ENCODE measurements at places on chromosomes 3 and 15.
A peak's percentile ranks its signal among the peaks of the same experiment; 100 is the strongest.

- no peak for DNase-seq
Measured at GRCh38 chr15:31098491-31098917, 3.0 kb downstream of the TRPM1 start.

DNA sequence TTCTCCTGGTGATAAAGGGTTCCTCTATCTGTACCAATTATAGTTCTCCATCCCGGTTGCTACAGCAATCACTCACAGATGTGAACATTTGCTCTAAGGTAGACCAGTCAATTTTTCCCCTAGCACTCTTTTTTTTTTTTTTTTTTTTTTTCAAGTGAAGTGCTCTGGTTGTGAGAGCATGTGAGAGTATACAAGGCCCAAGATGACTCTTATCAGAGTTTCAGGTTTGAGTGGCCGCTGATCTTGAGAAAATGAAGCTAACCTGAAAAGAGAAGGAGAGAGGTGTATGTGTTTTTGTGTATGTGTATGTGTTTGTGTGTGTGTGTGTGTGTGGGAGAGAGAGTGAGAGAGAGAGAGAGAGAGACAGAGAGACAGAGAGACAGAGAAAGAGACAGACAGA is 44.4 kb upstream of the OTOL1 start:
- DNase-seq = no peak

DNA sequence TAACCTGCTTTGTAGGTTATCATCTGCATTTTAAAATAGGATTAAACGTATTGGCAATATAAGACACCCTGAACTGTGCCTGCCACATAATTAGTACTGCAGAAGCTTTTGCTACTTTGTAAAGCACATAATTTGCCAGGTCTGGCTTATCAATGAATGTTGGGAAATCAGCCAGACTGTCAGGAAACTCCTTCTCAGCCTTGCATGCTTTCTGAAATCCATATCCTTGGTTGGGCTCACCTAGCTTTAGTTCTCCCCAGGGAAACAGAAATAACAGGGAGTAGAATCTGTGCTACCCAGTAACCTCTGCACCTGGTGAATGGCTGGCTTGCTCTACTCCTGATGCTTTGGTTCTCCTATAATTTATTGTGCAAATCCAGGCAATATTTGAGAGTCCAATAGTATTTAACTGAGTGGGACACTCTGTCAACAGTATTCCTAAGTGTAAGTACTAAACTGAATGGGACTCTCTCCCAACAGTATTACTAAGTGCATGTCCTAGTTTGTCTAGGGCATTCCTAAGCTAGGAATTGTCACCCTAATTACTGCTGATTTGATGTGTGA is 354.5 kb downstream of the WDR72 start:
- no peak for DNase-seq

GRCh38 chr3:192861972-192862371 is 55.7 kb downstream of the MB21D2 start:
- no peak for DNase-seq

GRCh38 chr3:69823743-69824142 is 84.5 kb downstream of the MITF start:
- no peak for DNase-seq

- DNase-seq = no peak
Measured at GRCh38 chr3:188796122-188796631, 375.6 kb upstream of the TPRG1 start.

- DNase-seq = no peak
Measured at GRCh38 chr15:83435202-83435601, 11.9 kb upstream of the SH3GL3 start.

- peak; percentile 50 for DNase-seq
Measured at GRCh38 chr3:13015286-13016082, 57.7 kb downstream of the IQSEC1 start.

- DNase-seq = no peak
Measured at GRCh38 chr15:44034933-44035624, 160.0 kb downstream of the FRMD5 start.

DNA sequence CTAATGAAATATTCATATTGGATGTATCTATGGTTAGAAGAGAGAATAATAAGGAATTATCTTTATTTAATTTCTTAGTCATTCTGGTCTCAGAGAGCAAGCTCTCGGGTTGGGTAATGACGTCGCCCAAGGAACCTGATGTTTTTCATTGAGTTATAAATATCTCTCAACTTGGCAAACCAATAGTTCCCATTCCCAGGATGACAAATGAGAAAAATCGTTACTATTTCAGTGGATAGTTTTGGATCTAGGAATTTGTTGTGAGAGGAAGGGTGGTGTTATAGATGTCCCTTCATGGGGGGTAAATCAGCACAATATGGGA is 162.9 kb upstream of the NR2E3 start:
- DNase-seq = no peak

DNA sequence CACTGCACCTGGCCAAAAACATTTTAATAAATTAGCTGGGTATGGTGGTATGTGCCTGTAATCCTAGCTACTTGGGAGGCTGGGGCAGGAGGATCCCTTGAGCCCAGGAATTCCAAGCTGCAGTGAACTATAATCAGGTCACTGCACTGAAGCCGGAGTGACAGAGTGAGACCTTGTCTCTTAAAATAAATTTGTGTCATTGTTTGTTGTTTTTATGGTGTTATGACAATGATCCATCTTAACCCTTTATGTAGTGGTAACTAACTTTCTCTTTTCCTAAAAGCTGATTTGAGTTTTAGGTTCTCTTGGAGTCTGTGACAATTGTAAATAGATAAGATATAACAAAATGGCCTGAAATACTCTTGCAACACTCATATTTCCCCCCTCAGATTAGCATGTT is 20.7 kb downstream of the FLNB start:
- DNase-seq = no peak

DNA sequence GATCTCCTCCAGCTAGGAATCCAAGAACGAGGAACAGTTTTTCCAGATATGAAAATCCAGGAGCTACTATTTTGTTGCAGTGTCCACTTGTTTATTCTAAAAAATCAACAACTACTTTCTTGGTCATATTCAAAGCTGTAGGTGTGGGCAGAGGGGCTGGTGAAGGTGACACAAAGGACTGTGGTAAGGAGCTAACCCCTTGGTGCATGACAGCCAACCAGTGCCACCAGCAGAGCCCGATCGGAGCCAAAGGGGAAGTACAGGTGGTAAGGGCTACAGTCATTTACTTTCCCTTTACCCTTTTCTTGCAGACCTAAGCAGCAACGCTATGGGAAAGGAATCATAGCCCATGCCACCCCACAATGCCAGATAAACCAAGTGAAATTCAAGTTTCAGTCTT is 30.7 kb downstream of the PLA1A start:
- no peak for DNase-seq

DNA sequence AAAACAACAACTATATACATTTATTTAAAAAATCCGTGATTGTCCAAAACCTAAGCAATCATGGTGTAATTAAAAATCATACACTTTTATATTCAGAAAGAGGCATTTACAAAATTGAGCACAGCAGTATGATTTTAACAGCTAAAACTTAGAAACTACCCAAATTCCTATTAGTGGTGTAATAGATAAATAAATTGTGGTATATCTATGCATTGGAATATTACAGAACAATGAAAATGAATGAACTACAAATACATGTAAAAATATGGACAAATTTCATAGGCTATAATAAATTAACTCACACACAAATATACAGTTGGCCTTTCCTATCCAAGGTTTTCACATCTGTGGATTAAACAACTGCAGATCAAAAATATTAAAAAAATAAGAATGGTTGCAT is 700.5 kb upstream of the ARPP21 start:
- DNase-seq = no peak

GRCh38 chr3:166052440-166052839 is 215.2 kb upstream of the BCHE start:
- no peak for DNase-seq

DNA sequence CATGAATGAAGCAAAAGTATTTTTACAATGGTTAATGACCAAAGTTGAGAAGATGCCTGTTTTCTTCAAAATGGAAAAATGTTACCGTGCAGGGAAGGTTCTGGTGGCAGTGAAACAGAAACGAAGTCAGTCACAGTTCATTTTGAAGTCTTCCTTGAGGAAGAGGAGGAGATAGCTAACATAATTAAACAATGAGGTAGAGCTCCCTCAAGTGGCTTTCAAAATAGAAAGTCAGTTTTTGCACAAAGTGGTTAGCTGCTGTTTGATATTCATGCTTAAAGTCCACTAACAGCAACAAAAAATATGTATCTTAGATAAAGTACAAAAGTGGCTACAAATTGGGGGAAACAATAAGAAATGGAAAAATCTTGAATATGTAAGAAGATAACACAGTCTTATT is 87.3 kb downstream of the TFG start:
- no peak for DNase-seq

DNA sequence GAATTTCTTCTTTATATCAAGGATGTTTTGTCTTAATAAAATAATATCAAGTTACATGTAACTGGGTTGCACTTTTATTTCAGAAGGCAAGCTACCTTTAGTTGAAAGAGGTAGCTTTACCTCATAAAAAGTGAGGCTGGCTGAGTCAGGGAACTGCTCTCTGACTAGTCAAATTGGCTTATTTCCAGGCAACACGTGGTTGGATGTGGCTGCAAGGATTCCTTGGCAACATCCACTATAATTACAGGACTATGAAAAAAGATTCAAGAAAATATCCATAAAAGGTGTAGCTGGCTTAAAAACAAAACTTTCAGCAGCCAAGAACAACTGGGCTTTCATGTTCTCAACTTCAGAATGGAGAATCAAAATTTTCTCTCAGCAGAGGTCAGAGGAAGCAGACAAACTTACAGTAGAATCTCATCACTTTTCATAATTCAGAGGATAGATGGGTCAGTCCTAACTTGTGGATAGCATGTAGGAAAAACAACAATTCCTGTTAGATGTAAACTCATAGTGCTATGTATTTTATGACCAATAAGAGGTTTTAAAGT is 779.1 kb downstream of the MECOM start:
- DNase-seq = no peak

DNA sequence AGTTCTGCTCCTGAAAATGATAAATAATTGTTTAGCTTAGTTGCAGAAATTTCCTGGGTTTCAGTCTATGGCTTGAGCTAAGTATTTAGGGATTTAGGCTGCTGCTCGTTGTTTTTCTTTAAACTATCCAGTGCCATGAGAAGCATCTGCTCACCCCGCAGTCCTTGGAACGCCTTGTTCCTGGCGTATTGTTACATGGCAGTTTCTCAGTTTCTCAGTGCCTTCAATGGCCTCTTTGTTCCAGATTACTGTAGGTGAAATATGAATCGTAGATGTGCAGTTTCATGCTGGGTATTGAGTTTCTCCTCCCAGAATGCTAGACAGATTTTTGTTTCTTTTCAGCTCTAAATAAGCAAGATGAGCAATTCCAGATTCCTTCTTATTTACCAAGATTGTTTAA is 269.5 kb upstream of the GBE1 start:
- no peak for DNase-seq

- peak; percentile 25 for DNase-seq
Measured at GRCh38 chr3:184261854-184262763, 756 bp upstream of the CAMK2N2 start.

- no peak for DNase-seq
Measured at GRCh38 chr15:74889390-74889882, 406 bp upstream of the MPI start.

- no peak for DNase-seq
Measured at GRCh38 chr3:124770336-124771082, 40.3 kb downstream of the UMPS start.

DNA sequence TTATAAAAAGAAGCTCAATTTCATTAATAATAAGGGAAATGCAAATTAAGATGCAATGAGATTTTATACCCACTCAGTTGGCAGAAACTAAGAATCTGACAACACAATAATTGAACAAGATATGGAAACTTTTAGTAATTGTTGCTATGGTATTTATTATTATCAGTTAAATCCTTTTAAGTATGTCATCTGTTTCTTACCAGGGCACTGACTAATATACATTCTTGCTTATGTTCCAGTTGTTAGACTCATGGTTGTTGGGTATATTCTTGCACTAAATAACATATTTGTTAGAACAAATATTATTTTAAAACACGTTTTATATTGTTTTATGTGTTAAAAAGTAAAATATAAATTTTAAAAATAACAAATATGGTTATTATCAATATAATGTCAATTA is 690.3 kb downstream of the MECOM start:
- no peak for DNase-seq

DNA sequence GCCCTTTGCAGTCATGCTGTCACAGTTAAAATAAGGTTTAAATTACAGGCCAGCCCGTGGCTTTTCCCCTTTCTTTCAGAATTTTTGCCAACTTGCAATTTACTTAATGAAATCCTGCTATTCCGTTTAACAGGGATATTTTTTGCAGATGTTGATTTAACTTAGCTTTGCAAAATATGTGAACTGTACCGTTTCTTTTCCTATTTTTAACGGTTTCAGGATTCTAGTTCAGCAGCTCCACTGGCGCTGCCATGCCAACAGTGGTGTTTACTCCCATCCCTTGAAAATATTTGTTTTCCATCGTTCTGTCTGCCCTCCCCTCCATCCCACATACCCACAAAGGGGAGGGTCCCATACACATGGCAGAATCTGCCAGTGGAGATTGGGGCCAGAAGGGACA is 54.3 kb downstream of the SMAD6 start:
- DNase-seq = no peak

GRCh38 chr3:152443212-152444023 is 174.7 kb downstream of the MBNL1 start:
- DNase-seq = no peak

DNA sequence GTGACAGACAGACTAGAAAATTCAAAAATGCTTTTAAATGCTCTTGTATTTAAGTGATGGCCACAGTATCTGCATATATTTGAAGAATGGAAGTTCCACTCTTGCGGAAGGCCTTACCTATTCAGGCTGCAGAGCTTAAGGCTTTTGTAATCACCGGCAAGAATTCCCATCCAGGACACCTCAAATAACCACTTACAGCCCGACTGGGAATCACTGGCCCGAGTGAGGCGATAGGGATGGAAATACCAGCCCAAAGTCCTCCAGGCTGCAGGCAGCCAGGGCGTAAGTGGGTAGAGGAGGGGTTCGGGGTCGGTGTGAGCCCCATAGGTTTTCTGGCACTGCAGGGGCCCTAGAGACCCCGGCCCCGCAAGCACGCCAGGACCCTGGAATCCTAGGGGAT is 9.5 kb downstream of the CMTM7 start:
- DNase-seq = no peak

- DNase-seq = peak; percentile 68
Measured at GRCh38 chr3:195906865-195907683, 1.3 kb downstream of the TNK2 start.

- DNase-seq = no peak
Measured at GRCh38 chr3:88542916-88543315, 393.2 kb downstream of the C3orf38 start.

DNA sequence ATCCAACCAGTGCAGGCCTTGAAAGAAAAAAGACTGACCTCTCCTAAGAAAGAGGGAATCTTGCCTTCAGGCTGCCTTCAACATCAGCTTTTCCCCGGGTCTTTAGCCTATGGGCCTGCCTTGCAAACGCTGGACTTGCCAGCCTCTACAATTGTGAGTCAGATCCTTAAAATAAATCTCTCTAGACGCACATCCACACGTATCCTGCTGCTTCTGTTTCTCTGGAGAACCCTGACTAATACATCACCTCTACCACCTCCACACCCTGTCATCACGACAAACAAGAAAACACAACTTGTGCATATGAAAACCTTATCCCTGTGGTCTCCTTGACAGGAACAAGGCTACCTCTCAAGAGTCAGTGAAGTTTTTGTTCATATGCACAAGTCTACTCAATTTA is 11.8 kb downstream of the CYFIP1 start:
- DNase-seq = no peak

Data from activated naive CD4-positive, alpha-beta T cell treated with anti-CD3 and anti-CD28 coated beads, Interleukin-2, amount 50 U/mL, for 16 hours (primary cell).